ENCODE measurements at places on chromosomes 1 and 21. TPM values are rescaled to one million over a fixed set of nuclear protein-coding genes. Genes with fewer than 3 reads are reported as not detected.

CRYBG2 gene
- total RNA-seq, result 20.8 TPM

LRRC52 gene
- not detected for total RNA-seq

UBL4B gene
- not detected for total RNA-seq

BTF3L4 gene
- 16.0 TPM for total RNA-seq

ELK4 gene
- 20.3 TPM for total RNA-seq

SPOCD1 gene
- not detected for total RNA-seq

BRDT gene
- total RNA-seq, result not detected

RIMS3 gene
- total RNA-seq, result 14.7 TPM

GJA4 gene
- 3.2 TPM for total RNA-seq
